Smooth muscle cell of the brain vasculature (primary cell): ENCODE measurements at places on chromosomes 5 and 9.

GRCh38 chr5:122392824-122393223 lies 80.8 kb downstream of the SNCAIP start:
- DNase-seq, result no peak

GRCh38 chr5:71830681-71831539 lies 111.8 kb downstream of the CARTPT start:
- peak; percentile 57 for DNase-seq

GRCh38 chr5:143733665-143734455 lies 78.1 kb upstream of the HMHB1 start:
- DNase-seq, result no peak

DNA sequence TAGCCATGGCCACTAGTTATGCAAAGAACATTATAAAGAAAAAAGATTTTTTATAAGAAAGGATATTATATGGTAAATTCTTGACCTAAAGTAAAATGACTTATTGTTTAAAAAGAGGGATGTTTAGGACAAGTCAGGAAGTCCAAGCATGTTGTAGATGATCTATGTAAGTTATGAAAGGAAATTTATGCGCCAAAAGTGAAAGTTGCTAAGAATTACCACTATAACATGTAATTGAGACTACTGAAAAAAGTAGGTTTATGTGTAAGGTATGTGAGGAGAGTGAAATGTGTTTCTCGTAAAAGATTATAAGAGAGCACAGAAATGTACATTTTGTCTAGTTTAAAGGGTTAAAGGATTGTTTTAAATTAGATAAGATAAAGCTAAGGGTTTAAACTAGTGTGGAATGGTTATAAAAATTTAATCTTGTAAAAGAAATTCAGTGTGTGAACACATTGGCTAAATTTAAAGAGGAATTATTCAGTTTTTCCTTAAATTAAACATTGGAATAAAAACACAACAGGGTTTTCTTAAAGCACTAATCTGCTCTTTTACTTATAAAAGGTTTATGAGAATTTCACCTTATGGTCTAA lies 1100.4 kb upstream of the EDIL3 start:
- no peak for DNase-seq

- DNase-seq, result no peak
These were observed 93.3 kb upstream of the CD180 start for GRCh38 chr5:67289763-67290521.
